ENCODE measurements at places on chromosomes 4 and X.

DNA sequence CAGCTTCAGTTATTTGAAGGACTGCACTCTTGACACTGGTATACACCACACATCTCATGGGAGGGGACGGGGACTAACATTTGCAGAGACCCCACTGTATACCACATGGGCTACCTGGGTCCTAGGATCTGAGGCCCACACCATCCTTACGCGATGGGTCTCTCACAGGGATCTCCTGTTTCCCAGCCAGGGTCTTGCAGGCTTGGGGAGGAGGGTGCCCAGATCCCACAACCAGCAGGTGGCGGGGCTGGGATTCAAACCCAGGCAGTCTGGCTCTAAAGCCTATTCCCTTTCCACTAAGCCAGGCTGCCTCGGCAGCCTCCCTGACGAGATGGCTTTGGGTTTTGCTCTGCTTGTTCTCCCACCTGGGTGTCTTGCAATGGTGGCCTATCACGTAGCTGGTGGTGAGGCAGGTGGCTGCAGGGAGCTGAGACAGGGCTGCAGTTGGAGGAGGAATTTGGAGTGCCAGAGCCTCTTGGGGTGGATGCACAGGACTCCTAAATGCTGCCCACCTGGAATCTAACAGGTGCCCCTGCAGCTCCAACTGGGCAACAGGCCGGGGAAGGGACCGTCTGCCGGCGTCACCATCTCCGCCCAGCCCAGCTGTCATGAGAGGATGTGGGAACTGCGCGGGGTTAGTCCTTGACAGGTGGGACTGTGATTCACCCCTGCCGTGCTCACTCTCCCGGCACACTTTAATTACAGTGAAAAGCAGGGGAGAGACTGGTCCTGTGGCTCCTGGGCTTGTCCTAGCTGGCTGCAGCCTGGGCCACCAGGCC lies 110.7 kb downstream of the PSAPL1 start:
- DNase-seq: no peak

GRCh38 chrX:18146954-18147353 lies 73.7 kb downstream of the BEND2 start:
- DNase-seq: no peak

DNA sequence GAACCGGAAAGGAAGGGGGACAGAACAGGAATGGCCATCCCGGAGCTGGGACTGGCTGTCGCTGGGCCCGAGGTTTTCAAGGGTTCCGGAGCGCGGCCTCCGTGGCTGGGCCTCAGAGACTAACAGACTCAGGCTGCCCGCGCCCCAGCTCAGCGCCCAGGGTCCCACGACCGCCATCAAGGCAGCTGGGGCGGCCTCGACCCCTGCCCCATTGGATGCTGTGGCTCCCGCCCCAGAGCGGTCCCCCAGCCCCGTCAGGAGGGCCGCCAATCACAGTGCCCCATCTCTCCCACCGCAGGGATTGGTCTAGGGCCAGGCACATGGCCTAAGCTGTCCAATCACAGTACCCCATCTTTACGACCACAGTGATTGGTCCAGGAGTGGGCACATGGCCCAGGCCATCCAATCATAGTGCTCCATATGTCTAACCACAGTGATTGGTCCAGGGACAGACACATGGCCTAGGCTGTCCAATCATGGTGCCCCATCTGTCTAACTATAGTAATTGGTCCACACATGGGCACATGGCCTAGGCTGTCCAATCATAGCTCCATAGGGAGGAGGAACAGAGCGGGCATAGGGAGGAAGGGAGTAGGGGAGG lies 105.3 kb upstream of the NKX1-1 start:
- DNase-seq: no peak

- no peak for DNase-seq
Observed at GRCh38 chr4:16265820-16266219, 39.5 kb upstream of the TAPT1 start.

GRCh38 chr4:138217567-138217966 lies 24.6 kb downstream of the SLC7A11 start:
- no peak for DNase-seq

- no peak for DNase-seq
Observed at GRCh38 chrX:38103857-38104812, 97.8 kb downstream of the SYTL5 start.

DNA sequence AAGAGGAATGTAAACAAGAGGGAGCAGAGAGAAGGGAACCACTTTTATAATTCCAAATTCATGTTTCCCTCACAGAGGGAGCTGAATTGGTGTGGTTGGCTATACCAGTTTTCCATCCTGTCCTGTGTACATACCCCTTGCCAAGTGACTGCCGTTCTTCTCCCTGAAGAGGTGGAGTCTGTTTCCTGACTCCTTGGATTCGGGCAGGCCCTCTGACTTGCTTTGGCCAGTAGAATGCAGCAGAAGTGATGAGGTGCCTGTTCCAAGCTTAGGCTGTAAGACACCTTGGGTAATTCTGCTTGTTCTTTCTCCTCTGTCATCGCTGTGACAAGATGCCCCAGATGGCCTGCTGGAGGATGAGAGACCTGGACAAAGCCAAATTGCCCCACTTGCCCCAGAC lies 124.7 kb downstream of the UCHL1 start:
- DNase-seq: no peak

GRCh38 chr4:10253765-10254164 lies 137.2 kb upstream of the WDR1 start:
- no peak for DNase-seq

DNA sequence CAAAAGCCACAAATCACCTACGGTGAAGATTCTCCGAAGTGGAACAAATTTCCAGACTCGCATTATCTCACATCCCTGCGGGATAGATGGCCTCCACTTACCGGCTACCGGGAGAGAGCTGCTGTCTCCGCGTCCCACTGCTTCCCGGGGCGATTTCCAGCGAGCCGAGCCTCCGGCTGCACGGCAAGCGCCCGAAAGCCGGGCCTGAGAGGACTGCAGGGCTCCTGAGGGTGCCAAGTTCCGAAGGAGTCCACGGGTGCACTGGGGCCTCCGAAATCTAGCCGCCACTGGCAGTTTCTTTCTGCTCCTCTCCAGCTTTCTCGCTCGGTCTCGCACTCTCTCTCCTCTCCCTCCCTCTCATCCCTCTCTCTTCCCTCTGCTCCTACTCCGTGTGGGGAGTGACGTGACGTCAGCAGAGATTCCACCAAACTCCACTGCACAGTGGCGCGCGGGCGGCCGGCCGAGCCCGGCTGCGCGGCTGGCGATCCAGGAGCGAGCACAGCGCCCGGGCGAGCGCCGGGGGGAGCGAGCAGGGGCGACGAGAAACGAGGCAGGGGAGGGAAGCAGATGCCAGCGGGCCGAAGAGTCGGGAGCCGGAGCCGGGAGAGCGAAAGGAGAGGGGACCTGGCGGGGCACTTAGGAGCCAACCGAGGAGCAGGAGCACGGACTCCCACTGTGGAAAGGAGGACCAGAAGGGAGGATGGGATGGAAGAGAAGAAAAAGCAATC lies 14.0 kb upstream of the PITX2 start:
- DNase-seq: no peak

DNA sequence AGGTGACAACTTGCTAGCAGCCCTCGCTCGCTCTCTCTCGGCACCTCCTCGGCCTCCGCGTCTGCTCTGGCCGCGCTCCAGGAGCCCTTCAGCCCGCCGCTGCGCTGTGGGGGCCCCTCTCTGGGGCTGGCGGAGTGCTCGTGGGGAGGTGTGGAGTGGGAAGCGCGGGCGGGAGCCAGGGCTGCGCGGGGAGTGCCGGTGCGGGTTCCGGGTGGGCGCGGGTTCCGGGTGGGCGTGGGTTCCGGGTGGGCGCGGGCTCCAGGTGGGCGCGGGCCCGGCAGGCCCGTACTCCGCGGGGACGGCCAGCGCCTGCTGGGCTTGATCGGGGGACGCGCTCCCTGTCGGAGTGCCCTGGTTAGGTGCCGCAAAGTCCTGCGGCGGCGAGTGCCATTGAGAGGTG lies 384.3 kb downstream of the GPM6A start:
- no peak for DNase-seq

DNA sequence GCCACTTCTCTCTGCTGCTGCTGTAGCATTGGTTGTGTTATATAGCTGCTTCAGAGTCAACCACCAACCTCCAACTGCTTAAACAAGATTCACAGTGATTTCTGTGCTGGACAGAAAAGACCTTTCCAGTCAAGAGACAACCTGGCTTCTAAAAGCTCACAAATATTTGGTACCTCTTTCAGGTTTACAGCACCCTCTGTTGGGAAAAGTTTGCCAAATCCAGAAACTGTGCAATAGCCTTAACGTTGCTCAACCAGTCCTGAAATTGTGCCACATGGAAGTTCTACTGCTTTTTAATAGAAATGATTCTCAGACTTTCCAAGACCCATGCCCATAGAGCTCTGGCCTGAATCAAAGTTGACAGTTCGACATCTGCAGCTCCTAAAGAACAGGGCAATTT lies 842.1 kb upstream of the HTR2C start:
- no peak for DNase-seq

DNA sequence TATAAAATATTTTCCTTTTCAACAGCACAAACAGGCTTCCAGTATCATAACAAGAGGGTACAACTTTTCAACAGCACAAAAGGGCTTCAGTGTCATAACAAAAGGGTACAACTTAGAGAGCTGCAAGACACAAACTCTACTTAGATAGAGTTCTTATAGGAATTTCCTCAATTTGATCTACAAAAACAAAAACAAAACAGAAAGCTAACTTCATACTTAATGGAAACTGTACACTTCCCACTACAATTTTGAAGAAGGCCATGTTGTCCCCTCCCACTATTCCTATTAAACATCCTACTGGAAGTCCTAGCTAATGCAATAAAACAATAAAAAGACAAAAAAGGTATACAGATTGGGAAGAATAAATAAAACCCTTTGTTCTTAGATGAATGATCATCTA lies 96.7 kb downstream of the CENPC start:
- DNase-seq: no peak

GRCh38 chr4:150482581-150482980 lies 99.4 kb upstream of the MAB21L2 start:
- no peak for DNase-seq

- DNase-seq: no peak
Observed at GRCh38 chrX:47240619-47241018, 7.8 kb downstream of the USP11 start.

DNA sequence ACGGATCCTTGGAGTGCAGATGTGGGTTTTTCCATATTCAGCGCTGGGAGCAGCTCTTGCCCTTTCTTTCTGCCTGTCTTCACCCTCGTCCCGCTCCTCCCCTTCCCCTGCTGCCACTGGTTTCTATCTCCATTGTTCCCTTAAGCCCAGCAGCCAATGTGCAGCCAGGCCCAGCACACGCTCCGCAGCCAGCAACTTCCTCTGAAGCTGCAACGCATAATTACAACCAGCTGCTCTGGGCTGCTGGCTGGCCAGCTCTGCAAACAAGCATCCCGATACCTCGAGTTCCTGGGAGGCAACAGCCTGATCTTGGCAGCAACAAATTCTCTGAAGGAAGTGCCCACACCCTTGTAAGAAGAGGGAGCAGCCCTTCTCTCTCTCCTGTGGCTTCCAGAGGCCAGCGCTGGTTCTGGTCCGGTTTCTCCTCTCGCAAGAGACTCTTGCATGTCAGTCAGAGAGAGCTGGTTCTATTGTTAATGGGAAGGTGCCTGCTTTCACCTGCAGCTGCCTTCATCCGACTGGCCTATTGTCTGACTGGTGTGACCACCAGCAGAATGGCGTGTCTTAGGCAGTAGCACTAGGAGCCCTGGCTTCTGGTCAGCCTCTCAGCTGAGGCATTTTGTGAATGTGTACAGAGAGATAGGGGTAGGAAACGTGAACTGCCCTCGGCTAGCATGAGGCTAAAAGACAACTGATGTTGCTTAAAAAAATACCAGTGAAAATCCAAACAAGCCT lies 83.8 kb upstream of the MAML3 start:
- DNase-seq: no peak

DNA sequence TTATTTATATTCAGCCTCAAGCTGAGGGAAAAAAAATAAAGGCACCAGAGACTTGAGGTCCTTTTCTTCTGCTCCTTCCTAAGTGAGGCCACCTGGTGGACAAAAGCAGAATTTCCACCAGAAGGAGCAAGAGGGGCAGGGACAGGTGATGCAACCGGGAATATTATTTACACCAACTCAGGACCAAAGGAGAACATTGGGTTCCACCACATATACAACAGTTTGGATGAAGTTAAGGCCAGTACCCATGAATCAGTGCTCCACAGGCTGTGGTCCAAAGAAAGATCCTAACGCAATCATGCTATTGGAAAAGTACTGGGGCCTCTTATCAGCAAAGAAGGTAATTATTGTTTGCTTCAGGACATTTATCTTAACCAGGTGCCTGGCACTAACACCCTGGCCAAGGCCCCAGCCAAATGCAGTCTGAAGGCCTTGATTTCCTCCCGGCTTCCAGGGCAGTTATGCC lies 57.4 kb downstream of the TSC22D3 start:
- DNase-seq: peak; percentile 73

DNA sequence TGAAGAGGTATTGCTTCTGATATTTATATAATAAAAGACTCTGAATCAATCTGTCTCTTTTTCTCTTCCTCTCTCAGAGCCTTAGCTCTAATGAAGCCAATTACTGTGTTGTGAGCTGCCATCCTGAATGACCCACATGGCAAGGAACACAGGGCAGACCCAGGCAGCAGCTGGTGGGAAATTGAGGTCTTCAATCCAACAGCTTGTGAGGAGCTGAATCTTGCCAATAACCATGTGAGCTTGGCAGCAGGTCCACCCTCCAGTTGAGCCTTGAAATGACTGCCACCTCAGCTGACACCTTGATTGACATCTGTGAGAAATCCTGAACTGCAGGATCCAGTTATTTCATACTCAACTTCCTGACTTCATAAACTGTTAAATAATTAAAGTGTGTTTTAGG lies 149.4 kb downstream of the NDST4 start:
- no peak for DNase-seq

- no peak for DNase-seq
Observed at GRCh38 chr4:21982087-21982486, 33.5 kb upstream of the KCNIP4 start.

DNA sequence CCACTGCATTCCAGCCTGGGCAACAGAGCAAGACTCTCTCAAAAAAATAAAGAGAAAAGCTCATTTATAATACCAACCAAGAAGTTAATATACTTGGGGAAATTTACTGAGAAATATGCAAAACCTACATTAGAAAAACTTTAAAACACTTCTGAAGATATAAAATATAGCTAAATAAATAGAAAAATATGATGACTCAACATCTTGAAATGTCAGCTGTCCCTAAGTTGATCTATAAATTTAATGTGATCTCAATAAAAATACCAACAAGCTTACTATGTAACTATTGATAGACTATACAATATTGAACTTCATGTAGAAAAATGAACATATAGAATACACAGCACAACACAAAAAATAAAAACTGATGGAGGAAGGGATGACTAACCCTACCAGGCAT lies 87.5 kb upstream of the INTU start:
- DNase-seq: no peak

GRCh38 chrX:26470941-26471340 lies 255.0 kb downstream of the MAGEB5 start:
- DNase-seq: no peak

- DNase-seq: no peak
Observed at GRCh38 chrX:42818151-42818921, 40.4 kb upstream of the PPP1R2C start.

DNA sequence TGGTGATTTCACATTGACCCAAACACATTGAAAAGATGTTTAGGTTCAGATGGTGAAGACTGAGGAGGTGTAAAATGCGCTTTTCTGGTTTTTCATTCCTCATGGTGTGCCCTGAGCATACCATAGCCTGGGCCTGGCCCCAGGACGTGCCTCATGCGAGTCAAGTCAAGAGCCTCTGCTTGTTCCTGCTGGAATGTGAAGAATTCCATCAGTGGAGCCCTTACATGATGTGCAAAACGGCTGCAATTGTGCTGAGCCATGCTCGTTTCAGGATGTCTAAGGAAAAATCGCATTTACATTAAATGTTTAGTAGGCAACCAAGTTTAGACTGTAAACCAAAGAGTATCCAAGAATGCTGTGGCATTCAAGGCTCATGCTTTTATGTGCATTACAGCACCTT lies 34.9 kb downstream of the GYG2 start:
- DNase-seq: no peak

- DNase-seq: no peak
Observed at GRCh38 chr4:84648863-84649647, 66.1 kb downstream of the CDS1 start.
